ACHN (cell line): ENCODE measurements at places on chromosomes 4 and X.

DNA sequence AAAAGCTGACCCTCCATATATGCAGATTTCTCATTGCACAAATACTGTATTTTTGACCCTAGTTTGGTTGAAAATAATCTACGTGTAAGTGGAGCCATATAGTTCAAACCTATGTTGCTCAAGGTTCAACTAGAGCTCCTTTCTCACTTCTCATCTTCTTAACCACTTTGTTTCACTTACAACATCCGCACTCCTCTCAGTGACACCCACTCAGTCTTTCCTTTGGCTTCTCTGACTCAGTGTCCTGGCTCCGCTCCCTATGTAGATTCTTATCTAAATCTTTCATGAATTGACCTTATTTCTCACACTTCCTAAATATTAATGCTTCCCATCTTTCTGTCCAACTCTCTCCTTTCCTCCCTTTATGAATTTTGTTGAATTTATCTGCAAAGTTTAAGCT, 32.9 kb upstream of the DKK2 start:
- no peak for DNase-seq

DNA sequence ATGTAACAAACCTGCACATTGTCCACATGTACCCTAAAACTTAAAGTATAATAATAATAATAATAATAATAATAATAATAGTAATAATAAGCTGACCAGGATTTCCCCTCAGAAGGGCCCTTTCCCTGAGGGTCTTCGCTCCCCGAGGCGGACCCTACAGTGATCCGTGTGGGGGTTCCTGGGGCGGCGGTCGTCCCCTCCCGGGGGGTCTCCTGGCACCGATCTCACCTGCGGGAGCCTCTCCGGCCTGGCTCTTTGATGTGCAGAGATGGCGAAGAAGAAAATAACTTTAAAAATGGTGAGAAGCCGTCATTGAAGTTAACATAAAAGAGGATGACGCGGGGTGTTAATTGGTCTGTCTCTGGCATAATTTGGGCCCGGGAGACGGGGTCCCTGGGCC, 48.2 kb upstream of the PPP2R3B start:
- no peak for DNase-seq

- no peak for DNase-seq
Observed at GRCh38 chr4:117515921-117516320, 430.5 kb upstream of the TRAM1L1 start.

- no peak for DNase-seq
Observed at GRCh38 chrX:139078761-139079280, 367.3 kb upstream of the FGF13 start.

DNA sequence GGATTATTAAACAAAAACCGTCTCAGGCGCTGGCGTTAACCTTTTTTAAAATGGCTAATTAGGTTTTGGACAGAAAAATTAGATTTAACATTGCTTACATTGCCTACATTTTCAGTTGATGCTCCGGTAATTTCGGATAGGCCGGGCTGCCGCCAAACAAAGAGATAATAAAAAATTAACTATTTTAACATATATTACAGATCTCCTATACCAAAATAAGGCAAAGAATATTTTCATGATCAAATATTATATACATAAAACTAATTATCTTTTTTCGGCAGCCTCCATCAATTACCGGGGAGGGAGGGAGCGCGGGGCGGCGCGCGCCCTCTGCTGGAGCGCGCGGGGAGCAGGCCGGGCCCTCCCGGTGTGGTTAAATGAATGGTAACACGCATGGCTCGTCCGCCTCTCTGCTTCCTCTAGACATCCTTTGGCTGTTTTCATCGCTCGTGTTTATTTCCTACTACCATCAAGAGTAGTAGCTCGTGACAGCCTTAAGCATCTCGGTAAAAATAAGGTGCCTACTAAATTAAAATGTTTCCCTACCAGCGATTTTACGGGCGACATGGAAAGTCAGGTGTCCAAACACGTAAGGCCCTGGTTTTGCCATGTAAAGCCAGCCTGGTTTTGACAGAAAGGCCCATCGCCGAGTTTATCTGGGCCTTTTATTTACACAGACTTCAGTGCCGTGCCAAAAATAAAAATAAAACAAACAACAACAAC, 52.4 kb upstream of the TMEM33 start:
- peak; percentile 21 for DNase-seq

- DNase-seq: no peak
Observed at GRCh38 chr4:151934766-151935165, 174.0 kb upstream of the GATB start.

DNA sequence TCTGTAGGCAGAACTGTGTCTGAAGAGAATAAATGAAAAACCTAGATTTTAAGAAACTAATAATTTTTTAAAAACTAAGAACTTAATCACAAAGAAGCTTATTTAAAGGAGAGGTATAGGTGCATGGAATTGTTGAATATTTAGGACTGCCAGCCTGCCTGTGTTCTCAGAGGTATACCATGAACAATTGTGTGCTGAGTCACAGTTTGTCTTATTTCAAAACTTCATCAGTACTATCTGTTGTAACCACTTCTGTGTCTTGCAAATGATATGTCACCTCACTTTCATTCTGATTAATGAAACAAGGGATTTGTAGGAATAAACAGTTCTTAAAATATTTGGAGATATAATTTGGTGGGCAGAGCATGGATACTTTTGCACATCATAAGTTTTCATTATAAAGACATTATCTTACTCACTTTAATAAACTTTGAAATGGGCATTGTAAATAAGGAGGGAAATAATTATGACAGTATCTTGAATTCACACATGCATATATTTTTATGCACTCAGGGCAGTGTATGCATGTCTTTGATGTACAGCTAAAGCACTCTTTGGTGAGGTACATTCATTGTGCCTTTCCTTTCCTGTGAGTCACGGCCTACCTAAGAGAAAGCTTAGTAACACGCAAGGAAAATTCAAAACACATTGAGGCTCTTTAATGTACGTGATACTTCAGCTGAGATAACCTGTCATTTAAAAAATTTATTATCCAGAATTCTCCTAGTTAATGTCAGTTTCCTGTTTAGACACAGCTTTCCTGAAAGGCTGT, 31.7 kb downstream of the STOX2 start:
- no peak for DNase-seq

- DNase-seq: no peak
Observed at GRCh38 chrX:39619182-39620009, 478.4 kb downstream of the BCOR start.

GRCh38 chrX:68929332-68930150, 100.7 kb downstream of the EFNB1 start:
- peak; percentile 9 for DNase-seq

DNA sequence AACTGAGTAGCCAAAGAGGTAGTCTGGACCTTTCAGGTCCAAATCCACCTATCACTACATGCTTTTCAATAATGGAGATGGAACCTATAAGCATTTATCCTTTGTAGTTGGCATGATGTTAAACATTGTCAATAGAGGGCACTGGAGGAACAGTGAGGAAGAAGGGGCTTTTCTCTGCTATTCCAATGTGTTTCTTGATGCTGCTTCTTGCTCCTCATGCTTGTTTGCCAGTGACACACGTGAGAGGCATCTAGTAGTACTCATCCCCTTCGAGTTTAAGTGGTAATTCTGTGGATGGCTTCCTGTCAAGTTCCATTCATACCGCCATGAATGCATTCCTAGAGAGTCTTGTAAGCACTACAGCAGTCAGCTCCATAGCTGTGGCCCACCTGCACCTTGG, 84.0 kb downstream of the NAA11 start:
- DNase-seq: peak; percentile 11

- no peak for DNase-seq
Observed at GRCh38 chr4:10974371-10974770, 289.8 kb upstream of the CLNK start.

DNA sequence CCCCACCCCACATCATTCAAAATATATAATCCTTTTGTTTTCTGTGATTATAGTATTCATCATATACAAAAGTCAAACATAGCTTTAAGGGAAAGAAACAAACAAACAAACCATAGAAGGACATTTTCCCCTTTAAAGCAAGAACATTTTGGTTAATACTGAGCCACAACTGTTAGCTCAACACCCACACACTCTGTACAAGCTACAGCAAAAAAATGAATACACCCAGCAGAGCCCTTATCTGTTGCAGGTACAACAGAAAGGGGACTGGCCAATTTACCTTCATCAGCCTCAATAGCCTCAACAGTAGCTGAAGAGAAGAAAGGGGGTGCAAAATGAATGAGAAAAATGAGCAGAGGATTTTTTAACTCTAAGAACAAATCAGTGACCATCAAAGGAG, 318.4 kb downstream of the PPP3CA start:
- DNase-seq: no peak

- no peak for DNase-seq
Observed at GRCh38 chr4:55125763-55126541, 557 bp upstream of the KDR start.
